ENCODE measurements at places on chromosomes 6 and 20.

- DNase-seq, result no peak
- H3K27ac ChIP-seq, result peak overlapping the region; percentile 52
- H3K36me3 ChIP-seq, result no peaks in the 10 kb centered on the region
- peak overlapping the region; percentile 75 for H3K4me3 ChIP-seq
- H3K27me3 ChIP-seq, result no peaks in the 10 kb centered on the region
- H3K4me1 ChIP-seq, result peaks cover 22% of the 10 kb centered on the region
Observed at GRCh38 chr6:15341311-15342001, 95.6 kb downstream of the JARID2 start.

DNA sequence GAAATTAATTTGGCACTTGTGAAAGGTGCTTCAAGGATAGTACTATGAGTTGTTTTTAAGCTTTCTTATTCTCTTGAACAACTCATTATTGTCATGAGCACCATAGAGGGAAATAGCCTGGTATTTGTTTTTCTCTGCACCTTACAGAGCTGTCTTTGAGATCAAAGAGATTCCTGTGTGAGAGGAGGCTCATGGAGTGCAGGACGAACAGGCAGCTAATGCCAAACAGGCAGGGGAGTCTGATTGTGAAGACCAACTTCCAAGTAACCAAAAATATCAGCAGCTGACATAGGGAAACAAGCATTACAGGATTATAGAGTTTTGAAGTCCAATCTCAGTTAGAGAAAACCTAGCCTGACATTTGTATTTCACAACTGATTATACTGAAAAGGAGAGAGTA is 110.6 kb upstream of the TENT5A start:
- H3K27me3 ChIP-seq, result no peaks in the 10 kb centered on the region
- H3K36me3 ChIP-seq, result no peaks in the 10 kb centered on the region
- H3K4me3 ChIP-seq, result no peak overlapping the region
- no peak for DNase-seq
- H3K4me1 ChIP-seq, result no peaks in the 10 kb centered on the region
- no peak overlapping the region for H3K27ac ChIP-seq

- DNase-seq, result no peak
- no peaks in the 10 kb centered on the region for H3K27me3 ChIP-seq
- H3K4me1 ChIP-seq, result no peaks in the 10 kb centered on the region
- H3K36me3 ChIP-seq, result no peaks in the 10 kb centered on the region
- H3K27ac ChIP-seq, result no peak overlapping the region
Observed at GRCh38 chr6:48150701-48151100, 39.7 kb upstream of the PTCHD4 start.

- no peak for DNase-seq
- no peaks in the 10 kb centered on the region for H3K36me3 ChIP-seq
- no peaks in the 10 kb centered on the region for H3K4me1 ChIP-seq
Observed at GRCh38 chr20:12252793-12253192, 335.1 kb downstream of the BTBD3 start.

GRCh38 chr6:66421570-66421969 is 714.5 kb upstream of the EYS start:
- H3K36me3 ChIP-seq, result no peaks in the 10 kb centered on the region
- H3K4me1 ChIP-seq, result no peaks in the 10 kb centered on the region
- no peak overlapping the region for H3K27ac ChIP-seq
- no peak overlapping the region for H3K4me3 ChIP-seq

- no peak for DNase-seq
- H3K4me3 ChIP-seq, result no peak overlapping the region
- H3K36me3 ChIP-seq, result no peaks in the 10 kb centered on the region
- H3K27ac ChIP-seq, result no peak overlapping the region
Observed at GRCh38 chr6:165889636-165890403, 226.8 kb upstream of the PDE10A start.

- no peak for DNase-seq
- no peaks in the 10 kb centered on the region for H3K36me3 ChIP-seq
- H3K27ac ChIP-seq, result no peak overlapping the region
- no peak overlapping the region for H3K4me3 ChIP-seq
Observed at GRCh38 chr20:54474046-54474445, 1.3 kb upstream of the DOK5 start.

- no peaks in the 10 kb centered on the region for H3K4me1 ChIP-seq
- H3K36me3 ChIP-seq, result no peaks in the 10 kb centered on the region
- no peak for DNase-seq
- no peak overlapping the region for H3K4me3 ChIP-seq
- H3K27me3 ChIP-seq, result peaks cover 12% of the 10 kb centered on the region
Observed at GRCh38 chr20:6765469-6766058, 1.9 kb upstream of the BMP2 start.

- no peak for DNase-seq
- H3K27ac ChIP-seq, result no peak overlapping the region
- H3K36me3 ChIP-seq, result no peaks in the 10 kb centered on the region
- H3K4me3 ChIP-seq, result no peak overlapping the region
Observed at GRCh38 chr6:6891125-6891721, 216.5 kb upstream of the RREB1 start.

DNA sequence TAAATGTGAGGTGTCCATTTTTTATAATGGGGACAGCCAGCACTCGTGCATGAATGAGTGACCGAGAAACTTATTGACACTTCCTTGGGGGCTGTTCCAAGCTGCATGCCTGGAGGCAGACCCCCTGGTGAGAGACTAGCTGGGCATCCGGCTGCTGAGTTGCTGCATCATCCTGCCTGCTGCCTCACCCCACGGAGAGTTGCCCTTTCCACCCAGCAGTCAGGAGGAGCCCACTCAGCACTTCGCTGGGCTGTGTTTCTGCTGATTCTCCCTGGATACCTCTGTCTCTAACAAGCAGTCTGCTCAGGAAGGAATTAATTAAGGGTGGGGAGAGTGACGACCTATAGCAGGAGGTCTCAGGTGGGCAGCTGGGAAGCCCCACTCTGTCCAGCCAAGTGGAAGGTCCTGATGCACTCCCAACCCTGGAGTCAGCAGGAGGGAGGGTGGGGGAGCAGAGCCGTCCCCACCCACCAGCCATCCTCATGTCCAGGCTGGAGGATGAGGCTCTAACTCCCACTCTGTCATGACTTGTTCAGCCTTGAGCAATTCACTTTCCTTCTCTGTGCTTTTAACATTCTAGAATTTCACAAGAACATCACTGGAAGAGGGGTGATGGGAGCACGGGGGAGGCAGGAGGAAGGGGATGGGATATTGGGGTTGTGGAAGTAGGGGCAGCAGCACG is 177.3 kb downstream of the LRFN2 start:
- H3K27ac ChIP-seq, result no peak overlapping the region
- no peak overlapping the region for H3K4me3 ChIP-seq
- no peaks in the 10 kb centered on the region for H3K36me3 ChIP-seq
- H3K4me1 ChIP-seq, result no peaks in the 10 kb centered on the region

DNA sequence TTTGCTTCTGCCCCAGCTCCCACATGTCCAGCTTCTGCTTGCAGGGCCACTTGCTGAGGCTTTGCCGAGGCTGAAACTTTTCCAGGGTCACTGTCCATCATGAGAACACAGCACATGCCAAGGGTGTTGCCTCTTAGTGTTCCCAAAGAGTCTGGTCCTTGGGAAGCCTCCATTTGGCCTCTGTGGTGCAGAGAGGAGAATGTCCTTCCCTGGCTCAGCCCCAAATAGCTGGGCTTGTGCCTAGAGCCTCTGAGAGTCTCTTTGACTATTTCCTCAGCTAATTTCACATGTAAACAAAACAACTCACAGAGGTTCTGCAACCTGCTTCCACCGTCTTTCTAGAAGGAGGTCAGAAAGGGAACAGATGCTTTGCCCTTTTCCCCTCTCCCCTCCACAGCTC is 40.4 kb upstream of the RAB23 start:
- no peaks in the 10 kb centered on the region for H3K4me1 ChIP-seq
- H3K27ac ChIP-seq, result no peak overlapping the region
- no peak for DNase-seq

DNA sequence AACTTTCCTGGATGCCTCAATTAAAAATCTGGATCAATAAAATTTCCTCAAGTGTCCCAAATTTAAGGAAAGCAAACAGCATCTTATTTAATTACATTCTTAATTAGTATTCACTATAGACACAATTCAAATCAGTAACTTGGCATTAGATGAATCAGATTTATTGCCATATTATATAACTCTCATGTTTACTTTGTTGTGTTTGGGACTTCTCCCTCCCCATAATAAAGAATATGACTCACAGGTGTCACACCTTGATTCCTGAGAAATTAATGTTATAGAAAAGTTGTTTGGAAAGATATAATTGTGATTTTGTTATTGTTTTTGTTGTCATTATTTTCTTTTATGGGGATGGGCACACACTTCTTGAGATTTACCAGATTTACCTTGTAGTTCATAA is 18.4 kb downstream of the EYA4 start:
- H3K27me3 ChIP-seq, result no peaks in the 10 kb centered on the region
- H3K4me1 ChIP-seq, result no peaks in the 10 kb centered on the region
- H3K27ac ChIP-seq, result no peak overlapping the region
- no peak overlapping the region for H3K4me3 ChIP-seq
- DNase-seq, result no peak
- no peaks in the 10 kb centered on the region for H3K36me3 ChIP-seq

DNA sequence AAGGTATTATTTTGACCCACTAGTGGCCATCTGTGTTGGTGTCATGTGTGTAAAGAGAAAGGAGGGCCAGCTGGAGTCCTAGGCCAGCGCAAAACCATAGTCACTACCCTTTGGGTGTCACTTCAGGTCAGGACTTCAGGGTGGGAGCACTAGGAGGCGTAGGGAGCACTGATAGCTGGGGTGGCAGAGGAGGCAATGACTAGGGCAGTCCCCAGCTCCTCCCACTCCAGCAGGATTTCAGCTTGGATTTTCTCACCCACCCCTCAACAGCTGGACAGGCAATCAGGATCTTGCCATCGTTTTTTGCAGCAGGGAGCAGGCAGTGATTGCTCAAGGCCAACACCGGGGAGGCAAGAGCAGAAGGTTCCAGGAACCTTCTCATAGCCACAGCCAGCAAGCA is 4.2 kb upstream of the HLA-DOA start:
- peaks cover 18% of the 10 kb centered on the region for H3K4me1 ChIP-seq
- H3K36me3 ChIP-seq, result no peaks in the 10 kb centered on the region
- H3K4me3 ChIP-seq, result no peak overlapping the region
- H3K27me3 ChIP-seq, result peaks cover 5% of the 10 kb centered on the region
- no peak overlapping the region for H3K27ac ChIP-seq

DNA sequence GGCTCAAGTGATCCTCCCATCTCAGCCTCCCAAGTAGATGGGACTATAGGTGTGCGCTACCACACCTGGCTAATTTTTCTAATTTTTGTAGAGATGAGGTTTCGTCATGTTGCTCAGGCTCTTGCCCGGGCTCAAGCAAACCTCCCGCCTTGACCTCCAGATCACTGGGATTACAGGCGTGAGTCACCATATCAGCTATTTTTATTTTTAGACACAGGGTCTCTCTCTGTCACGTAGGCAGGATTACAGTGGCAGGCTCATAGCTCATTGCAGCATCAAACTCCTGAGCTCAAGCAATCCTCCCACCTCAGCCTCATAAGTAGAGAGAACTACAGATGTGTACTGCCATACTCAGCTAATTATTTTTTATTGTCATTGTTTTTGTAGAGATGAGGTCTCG is 41.7 kb downstream of the SLC23A2 start:
- H3K36me3 ChIP-seq, result no peaks in the 10 kb centered on the region
- H3K4me1 ChIP-seq, result peaks cover 14% of the 10 kb centered on the region
- H3K27ac ChIP-seq, result no peak overlapping the region
- no peak for DNase-seq

DNA sequence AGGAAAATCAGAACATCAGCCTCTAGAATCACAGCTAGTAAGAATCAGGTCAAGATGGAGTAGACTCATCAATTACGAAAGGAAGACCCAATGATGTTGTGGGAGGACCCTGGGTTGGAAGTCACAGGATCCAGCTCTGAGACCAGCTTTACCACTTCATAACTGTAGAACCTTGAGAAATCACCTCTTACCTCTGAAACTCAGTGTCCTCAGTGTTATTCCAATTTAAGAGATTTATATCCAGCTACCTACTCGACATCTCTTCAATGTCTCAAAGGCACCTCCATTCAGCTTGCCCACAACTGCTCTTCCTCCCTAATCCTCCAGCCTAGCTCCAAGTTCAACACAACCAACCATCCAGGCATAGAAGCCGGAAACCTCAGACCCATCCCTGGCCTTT is 16.3 kb downstream of the MRPL14 start:
- no peak overlapping the region for H3K27ac ChIP-seq
- H3K27me3 ChIP-seq, result no peaks in the 10 kb centered on the region
- H3K36me3 ChIP-seq, result peaks cover 47% of the 10 kb centered on the region
- no peak overlapping the region for H3K4me3 ChIP-seq

DNA sequence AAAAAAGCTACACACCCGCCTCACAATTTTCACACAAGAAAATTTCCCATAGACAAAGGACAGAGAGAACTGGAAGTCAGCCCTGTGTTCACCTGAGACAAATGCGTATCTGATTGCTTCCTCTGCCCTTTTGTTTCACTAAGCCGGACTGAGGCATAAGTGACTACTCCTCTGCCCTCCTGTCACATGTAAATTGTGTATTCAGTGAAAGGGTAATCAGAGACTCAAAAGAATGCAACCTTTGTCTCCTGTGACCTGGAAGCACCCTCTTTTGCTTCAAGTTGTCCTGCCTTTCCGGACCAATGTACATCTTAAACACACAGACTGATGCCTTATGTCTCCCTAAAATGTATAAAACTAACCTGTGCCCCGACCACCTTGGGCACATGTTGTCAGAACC is 483.8 kb upstream of the EYS start:
- no peaks in the 10 kb centered on the region for H3K36me3 ChIP-seq

- DNase-seq, result no peak
- no peak overlapping the region for H3K27ac ChIP-seq
- H3K27me3 ChIP-seq, result no peaks in the 10 kb centered on the region
- H3K36me3 ChIP-seq, result no peaks in the 10 kb centered on the region
Observed at GRCh38 chr6:9704989-9705388, 709.9 kb downstream of the TFAP2A start.

DNA sequence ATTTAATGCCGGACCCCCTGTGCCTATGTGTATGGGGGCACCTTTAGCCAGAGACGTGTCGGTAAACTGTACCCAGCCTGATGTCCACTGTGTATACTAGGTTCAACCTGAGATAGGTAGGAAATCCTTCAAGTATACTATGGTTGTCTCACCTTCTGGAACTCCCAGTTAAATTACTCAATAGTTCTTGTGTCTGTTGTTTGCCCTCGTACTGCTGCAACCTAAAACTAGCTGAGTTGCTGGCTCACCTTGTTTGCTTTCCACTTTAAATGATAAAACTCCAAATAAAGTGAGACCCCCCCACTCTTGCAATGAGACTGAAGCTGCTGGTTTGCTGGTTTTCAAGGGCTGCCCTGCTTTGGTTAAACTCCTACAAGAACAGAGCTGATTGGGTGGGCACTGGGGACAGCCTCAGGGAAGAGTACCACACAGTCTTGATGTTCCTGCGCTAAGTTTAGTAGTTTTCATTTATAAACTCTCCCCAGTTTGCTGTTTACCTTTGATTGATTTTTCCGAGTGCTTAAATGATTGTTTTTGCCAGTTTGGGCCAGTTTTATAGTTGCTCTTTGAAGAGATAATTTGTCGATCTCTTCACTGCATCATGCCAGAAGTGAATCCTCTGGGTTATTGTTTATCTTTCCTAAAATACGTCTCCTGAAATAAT is 1281.8 kb upstream of the MAP3K7 start:
- no peaks in the 10 kb centered on the region for H3K4me1 ChIP-seq
- no peaks in the 10 kb centered on the region for H3K36me3 ChIP-seq
- no peak overlapping the region for H3K27ac ChIP-seq
- H3K4me3 ChIP-seq, result no peak overlapping the region
- no peaks in the 10 kb centered on the region for H3K27me3 ChIP-seq

Data from CD4-positive, CD25-positive, alpha-beta regulatory T cell (primary cell).